HFFc6 (cell line): ENCODE measurements at places on chromosomes 12 and 14. TPM values are rescaled to one million over a fixed set of nuclear protein-coding genes. Genes with fewer than 3 reads are reported as not detected.

The DHRS2 gene
- 0.18 to 0.59 TPM (median 0.40 TPM) in 3 replicates for total RNA-seq

The LRRK2 gene
- total RNA-seq: 0.24 to 1.2 TPM (median 0.41 TPM) in 3 replicates

The NKX2-1 gene
- total RNA-seq: not detected in 3 replicates

DNA sequence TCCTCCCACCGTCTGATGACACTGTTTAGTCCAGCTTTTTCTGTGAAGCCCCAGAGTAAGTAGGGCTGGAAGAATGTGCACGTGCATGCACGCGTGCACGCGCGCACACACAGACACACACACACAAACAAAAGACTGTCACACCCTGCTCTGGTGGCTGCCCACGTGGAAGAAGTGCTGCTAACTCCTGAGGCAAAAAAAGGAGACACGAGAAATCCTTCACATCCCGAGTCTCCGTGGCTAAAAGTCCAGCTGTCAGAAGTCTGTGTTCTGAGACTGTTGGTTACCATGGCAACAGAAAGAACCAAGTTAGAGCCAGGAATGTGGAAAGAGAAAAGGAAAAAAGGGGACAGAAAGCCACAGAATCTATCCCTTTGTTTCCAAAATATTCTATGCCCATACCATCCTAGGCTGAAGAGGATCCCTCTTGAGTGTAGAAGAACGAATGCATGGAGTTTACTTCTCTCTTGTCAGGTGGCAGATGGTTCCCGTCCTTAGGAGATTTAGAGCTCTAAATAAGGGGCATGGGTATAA is 1.6 kb upstream of the C12orf71 start:
- peak overlapping the region; percentile 3; the same call in 1 of the 2 replicates for H3K4me3 ChIP-seq
- peaks cover 2% of the 10 kb centered on the region; the same call in 1 of the 2 replicates for H3K27me3 ChIP-seq
- DNase-seq: peak; percentile 65
- H3K4me1 ChIP-seq: peaks cover 58% of the 10 kb centered on the region
- H3K36me3 ChIP-seq: peaks cover 4% of the 10 kb centered on the region; the same call in 1 of the 2 replicates
- peak overlapping the region; percentile 55 for H3K27ac ChIP-seq

- peaks cover 56% of the 10 kb centered on the region for H3K4me1 ChIP-seq
- no peak overlapping the region for H3K4me3 ChIP-seq
- no peak for DNase-seq
- peaks cover 54% of the 10 kb centered on the region for H3K36me3 ChIP-seq
- peak overlapping the region; percentile 4; the same call in 1 of the 2 replicates for H3K27ac ChIP-seq
Observed at GRCh38 chr12:77992760-77993159, 162.1 kb downstream of the NAV3 start.

DNA sequence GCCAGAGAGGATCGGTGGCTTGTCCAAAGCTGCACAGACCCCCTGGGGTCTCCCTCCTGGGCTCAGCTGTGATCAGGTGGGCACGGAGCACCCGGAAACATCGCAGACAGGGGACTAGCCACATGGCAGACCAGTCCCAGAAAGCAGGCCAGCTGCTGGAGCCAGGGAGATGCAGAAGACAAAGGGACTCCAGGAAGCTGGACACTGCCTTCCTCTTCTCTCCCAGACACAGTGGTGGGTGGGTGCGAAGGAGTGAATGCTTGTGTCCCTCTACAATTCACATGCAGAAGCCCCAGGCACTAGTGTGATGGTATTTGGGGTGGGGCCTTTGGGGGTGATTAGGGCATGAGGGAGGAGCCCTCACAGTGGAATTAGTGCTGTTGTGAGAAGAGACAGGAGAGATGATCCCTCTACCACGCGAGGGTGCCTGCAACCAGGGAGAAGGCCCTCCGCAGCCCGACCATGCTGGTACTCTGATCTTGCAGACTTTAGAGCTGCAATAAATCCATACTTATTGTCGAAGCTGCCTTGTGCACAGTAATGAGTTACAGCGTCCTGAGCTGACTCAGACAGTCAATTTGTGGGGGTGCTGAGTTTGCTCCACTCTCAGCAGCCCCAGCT is 95.2 kb downstream of the CALM1 start:
- peaks cover 12% of the 10 kb centered on the region; the same call in 1 of the 2 replicates for H3K27me3 ChIP-seq
- H3K36me3 ChIP-seq: no peaks in the 10 kb centered on the region
- peaks cover 18% of the 10 kb centered on the region for H3K4me1 ChIP-seq
- DNase-seq: no peak
- no peak overlapping the region for H3K27ac ChIP-seq

GRCh38 chr12:94193168-94193567 is 44.8 kb downstream of the PLXNC1 start:
- DNase-seq: no peak
- no peak overlapping the region for H3K4me3 ChIP-seq
- H3K36me3 ChIP-seq: no peaks in the 10 kb centered on the region
- H3K27me3 ChIP-seq: peaks cover 19% of the 10 kb centered on the region

DNA sequence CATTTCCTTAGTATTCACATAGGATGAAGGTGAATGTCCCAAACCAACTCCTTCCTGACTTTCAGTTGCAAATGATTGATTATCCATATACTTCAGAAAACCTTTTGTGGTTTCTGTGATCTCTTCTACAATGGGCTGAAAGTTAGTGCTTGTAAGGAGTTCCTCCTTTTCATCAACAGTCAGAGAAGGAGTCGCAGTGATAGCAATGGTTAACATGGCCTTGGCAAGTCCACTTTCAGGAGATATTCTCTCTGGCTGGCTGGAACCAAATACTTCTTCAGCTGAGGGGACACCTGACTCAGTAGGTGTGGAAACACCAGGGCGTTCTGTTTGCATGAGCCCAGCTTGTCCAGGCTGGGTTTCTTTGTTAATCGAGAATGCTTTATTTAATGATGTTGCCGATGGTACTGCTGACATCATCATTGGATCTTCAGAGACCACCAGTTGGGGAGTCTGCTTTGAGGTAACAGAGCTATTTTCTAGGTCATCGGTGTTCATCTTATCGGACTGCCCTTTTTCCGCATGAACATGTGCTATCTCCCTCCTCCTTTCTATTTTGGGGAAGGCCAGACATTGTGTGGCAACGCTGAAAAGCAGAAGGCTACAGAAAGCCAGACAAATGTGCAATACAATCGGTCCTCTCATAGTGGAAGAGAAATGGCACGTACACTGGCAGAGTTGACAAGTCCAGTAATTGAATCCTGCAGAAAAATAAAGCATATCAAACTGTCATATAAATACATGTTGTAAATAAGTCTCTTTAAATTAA is 13.1 kb downstream of the ARMH4 start:
- no peak overlapping the region for H3K4me3 ChIP-seq
- H3K4me1 ChIP-seq: peaks cover 4% of the 10 kb centered on the region
- DNase-seq: no peak
- H3K27ac ChIP-seq: no peak overlapping the region
- no peaks in the 10 kb centered on the region for H3K36me3 ChIP-seq

GRCh38 chr14:97634751-97635150 is 837.6 kb downstream of the VRK1 start:
- no peak for DNase-seq
- peak overlapping the region; percentile 45; the same call in 1 of the 2 replicates for H3K4me3 ChIP-seq
- no peak overlapping the region for H3K27ac ChIP-seq
- H3K4me1 ChIP-seq: no peaks in the 10 kb centered on the region
- peaks cover 8% of the 10 kb centered on the region; the same call in 1 of the 2 replicates for H3K36me3 ChIP-seq

GRCh38 chr12:49748306-49748705 is 6.9 kb downstream of the TMBIM6 start:
- H3K4me1 ChIP-seq: peaks cover 68% of the 10 kb centered on the region
- no peak for DNase-seq
- no peak overlapping the region for H3K4me3 ChIP-seq
- H3K27ac ChIP-seq: no peak overlapping the region
